Stimulated activated CD8-positive, alpha-beta memory T cell treated with anti-CD3 and anti-CD28 coated beads, Interleukin-15, amount 100 ng/mL, for 4 hours (primary cell): ENCODE measurements at places on chromosomes 6 and 20.
A peak's percentile ranks its signal among the peaks of the same experiment; 100 is the strongest.

DNA sequence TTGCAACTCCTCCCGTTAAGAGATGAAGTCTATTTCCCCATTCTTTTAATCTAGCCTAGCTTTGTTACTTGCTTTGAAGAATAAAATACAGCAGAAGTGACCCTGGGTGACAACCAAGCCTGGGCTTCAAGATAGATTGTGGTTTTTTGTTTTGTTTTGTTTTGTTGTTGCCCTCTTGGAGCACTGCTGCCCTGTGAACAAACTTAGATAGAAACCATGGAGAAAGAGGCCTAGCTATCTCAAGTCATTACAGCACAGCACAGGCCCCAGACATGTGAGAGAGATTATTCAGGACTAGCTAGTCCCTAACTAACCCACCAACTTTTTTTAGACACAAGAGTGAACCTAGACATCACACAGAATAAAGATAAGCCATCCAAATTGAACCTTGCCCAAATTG is 475.2 kb downstream of the EPHA7 start:
- no peak for DNase-seq

GRCh38 chr20:33298391-33298790 is 15.4 kb downstream of the BPIFB1 start:
- no peak for DNase-seq

- DNase-seq: no peak
Observed at GRCh38 chr6:99458319-99458718, 33.2 kb upstream of the PNISR start.

DNA sequence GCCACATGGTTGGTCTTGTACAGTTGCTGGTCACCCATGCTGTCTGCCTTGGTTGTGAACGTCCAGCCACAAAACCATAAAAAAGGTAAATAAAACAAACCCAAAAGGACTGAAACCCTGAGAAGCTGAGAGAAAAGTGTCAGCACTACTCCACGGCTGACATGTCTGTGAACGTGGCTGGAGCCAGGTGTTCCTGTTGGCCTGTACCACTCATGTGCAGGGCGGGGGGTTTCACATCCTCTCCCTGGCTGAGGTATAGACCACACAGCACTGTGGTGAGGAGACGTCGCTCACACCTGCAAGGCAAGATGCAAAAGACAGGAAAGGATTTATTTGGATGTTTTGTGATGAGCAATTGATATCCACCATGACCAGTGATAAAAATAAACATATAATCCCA is 51.9 kb upstream of the MRPS10 start:
- DNase-seq: no peak

- DNase-seq: no peak
Observed at GRCh38 chr6:87283461-87283860, 38.9 kb upstream of the SMIM8 start.

GRCh38 chr6:145736661-145737144 is 1.4 kb upstream of the EPM2A start:
- no peak for DNase-seq

- no peak for DNase-seq
Observed at GRCh38 chr6:57201718-57202117, 20.4 kb downstream of the RAB23 start.

GRCh38 chr20:53580376-53581111 is 13.1 kb downstream of the ZNF217 start:
- no peak for DNase-seq

DNA sequence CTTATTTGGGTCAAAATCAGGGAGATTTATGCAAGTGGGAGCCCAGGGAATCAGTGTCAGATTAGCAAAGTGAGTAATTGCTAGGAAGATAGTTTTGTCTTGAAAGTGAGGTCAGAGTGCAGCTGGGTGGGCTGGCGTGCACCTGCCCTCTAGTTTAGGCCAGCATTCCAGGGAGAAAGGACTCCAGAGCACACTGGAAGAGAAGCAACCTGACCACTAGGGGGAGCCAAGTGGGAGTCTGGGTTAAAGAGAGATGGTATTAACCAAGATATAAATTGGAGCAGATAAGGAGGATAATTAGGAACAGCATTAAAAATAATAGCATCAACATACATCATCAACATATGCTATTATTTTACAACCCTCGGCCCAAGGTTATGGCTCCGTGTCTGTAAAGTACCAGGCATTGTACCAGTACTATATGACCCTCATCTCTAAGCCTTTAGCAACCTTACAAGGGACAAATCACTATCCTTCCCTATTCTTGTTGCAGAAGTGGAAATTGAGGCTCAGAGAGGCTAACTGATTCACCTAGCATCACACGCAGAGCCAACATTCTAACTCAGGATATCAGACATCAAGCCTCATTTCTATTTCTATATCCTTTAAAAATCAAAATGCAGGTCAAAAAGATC is 57.8 kb downstream of the SLC2A10 start:
- no peak for DNase-seq

- no peak for DNase-seq
Observed at GRCh38 chr6:161225681-161226008, 48.2 kb downstream of the AGPAT4 start.

GRCh38 chr6:93562582-93562981 is 143.2 kb upstream of the EPHA7 start:
- DNase-seq: no peak

- DNase-seq: no peak
Observed at GRCh38 chr20:13028001-13028400, 19.2 kb downstream of the SPTLC3 start.

GRCh38 chr6:130018292-130018743 is at the start of gene L3MBTL3:
TSS of gene L3MBTL3 (plus strand) at chr6:130018581. CDS start at chr6:130042700, 24,119 bp downstream.
- peak; percentile 78 for DNase-seq

DNA sequence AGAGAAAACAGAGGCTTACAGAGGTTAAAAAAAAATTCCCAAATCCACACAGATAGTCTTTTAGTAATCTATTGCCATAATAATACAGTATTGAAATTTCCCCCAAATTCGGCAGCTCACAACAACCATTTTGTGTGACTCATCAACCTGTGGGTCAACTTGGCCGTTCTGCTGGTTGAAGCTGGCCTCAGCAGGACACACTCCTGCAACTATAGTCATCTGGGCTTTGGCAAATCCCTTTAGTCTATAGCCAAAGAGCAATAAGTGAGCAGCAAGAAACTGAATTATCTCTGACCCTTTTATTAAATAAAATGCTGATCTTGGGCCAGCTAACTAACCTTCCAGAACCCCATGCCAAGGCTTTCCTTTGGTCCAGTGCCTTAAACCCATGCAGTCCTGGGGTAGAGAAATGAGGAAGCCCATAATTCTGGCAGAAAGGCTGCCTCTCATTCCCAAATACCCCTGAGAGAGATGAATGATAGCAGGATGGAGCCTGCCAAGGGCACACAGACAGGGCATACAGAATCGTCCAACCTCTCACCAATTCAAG is 17.2 kb upstream of the SNAP25 start:
- no peak for DNase-seq

GRCh38 chr20:36179170-36179945 is 24.8 kb downstream of the EPB41L1 start:
- DNase-seq: no peak

- DNase-seq: no peak
Observed at GRCh38 chr20:14919501-14920081, 582.2 kb upstream of the FLRT3 start.

- no peak for DNase-seq
Observed at GRCh38 chr6:46184114-46184513, 13.3 kb upstream of the ENPP5 start.

DNA sequence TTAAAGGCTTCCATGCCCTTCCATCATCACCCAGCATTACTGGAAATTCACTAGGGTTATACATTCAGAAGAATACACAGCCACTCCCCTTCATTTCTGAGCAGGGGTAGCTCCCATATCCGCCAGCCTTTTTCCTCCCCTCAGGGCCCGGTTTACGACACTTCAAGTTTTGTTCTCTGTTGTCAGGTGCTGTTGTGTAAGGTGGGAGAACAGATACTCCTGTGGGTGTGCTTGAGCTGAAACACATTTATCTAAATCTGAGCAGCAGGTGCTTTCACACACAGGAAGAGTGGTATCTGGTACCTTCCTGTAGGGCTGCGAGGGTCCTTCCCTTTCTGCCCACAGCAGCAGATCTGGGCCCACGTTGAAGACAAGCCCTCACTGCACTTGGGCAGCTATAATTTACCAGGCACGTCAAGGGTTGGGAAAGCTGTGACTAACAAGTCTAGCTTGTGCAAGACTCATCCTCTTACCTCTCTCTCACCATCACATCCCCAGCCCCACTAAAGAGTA is 215.8 kb upstream of the RREB1 start:
- no peak for DNase-seq

DNA sequence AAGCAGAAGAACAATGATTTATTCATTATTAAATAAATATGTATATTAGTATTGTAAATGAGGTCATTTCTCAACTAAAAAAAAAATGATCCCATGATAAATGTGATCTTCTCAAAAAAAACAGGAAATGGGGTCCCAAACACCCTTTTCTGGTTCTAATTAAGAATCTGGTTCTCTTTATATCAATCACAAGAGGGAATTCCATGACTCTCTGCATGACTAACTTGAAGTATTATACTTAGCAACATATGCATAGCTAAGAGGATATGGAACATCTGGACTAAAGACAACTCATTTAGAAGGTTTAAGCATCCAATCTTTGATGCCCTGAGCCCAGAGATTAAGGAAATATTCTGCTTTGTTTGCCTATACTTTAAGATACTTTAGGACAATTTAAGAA is 89.7 kb upstream of the EMILIN3 start:
- DNase-seq: no peak

DNA sequence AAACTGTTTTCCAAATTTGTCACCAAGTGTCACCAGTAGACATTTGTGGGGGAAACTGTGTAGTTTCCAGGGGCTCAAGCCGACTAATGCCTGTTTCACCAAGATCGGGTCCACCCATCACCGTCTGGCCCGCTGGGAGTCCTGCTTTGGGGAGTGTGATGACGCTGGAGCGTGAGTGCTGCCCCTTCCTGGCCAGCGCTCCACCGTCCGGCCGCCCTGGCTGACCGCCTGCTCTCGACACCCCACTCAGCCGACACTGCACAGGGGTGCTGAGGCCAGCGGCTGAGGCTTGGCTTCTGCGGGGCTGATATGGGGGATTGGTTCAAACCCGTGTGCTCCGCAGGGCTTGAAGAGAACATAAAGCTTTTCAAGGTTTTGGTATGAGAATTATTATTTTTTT is 160.1 kb downstream of the SMOC2 start:
- no peak for DNase-seq

DNA sequence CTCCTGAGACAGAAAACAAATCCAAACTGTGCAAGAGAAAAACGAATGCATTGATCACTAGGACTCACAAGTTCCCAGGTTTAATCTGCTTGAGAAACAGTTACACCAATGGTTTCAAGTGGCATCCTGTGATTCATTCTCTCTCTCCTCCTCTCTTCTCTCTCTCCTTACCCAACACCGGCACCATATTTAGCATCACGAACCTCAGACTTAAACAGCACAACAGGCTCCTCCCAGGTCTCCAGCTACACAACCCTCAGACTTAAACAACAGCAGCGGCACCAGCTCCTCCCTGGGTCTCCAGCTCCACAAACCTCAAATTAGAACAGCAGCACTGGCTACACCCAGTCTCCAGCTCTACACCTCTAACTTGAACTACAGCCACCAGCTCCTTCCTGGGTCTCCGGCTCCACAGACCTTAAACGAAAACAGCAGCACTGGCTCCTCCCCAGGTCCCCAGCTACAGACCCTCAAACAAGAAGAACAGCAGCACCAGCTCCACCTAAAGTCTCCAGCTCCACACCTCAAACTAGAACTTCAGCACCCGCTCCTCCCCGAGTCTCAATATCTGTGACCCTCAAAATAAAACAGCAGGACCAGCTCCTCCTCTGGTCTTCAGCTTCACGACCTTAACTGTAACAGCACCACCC is 355.9 kb downstream of the PREX1 start:
- DNase-seq: no peak

- no peak for DNase-seq
Observed at GRCh38 chr20:38894091-38894847, 31.9 kb upstream of the FAM83D start.

- no peak for DNase-seq
Observed at GRCh38 chr6:163485388-163485851, 70.9 kb downstream of the QKI start.

DNA sequence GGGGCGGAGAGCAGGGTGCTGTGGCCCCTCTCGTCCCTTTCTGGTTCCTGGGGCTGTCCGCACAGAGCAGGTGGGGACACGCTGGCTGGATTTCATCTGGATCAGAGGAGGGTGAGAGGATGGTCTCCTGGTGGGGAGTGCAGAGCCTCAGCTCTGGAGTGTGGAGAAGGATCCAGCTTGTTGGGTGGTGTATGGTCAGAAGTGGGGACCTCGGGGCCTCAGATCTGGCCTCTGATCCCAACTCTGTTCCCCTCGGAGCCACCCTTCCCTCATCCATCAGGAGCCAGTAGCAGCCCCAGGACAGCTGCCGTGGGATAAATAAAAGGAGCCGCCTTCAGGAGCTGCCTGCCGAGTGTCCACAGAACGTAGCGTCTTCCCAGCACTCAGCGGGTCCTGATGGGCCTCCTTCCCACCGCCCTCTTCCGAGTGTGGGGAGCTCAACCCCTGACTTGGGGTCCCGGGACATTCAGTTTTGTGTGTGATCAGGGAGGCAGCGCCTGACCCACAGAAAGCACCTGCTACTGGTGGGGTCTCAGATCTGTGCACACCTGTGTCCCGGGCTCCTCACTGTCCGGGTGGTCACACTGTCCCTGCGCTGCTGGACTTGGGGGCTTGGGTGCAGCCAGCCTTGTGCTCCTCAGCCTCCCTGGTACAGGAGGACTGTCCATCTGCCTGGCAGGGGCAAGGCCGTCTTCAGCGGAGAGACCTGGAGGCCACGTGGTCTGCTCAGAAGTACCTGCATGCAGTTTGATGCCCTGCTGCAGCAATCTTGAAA is 25.4 kb upstream of the BHLHE23 start:
- no peak for DNase-seq

- no peak for DNase-seq
Observed at GRCh38 chr6:150153905-150154492, 11.2 kb downstream of the PPP1R14C start.
